Vagina (tissue), 2 donors: ENCODE measurements at places on chromosomes 5 and 9. TPM values are rescaled to one million over a fixed set of nuclear protein-coding genes. Genes with fewer than 3 reads are reported as not detected.

Gene AK6
- total RNA-seq = 17.4 TPM

Gene IRGM
- 0.98 TPM for total RNA-seq

Gene LCN6
- total RNA-seq = 17.9 TPM

Gene RETREG1
- total RNA-seq = 27.7 TPM

Gene KLHL9
- total RNA-seq = 22.3 TPM

Gene PCSK1
- total RNA-seq = 1.7 TPM

GRCh38 chr9:14542071-14542470 lies 151.2 kb downstream of the ZDHHC21 start:
- H3K36me3 ChIP-seq = no peaks in the 10 kb centered on the region
- no peak overlapping the region for H3K27ac ChIP-seq
- H3K4me3 ChIP-seq = no peak overlapping the region
- no peaks in the 10 kb centered on the region for H3K27me3 ChIP-seq
- DNase-seq = no peak
- H3K4me1 ChIP-seq = no peaks in the 10 kb centered on the region

DNA sequence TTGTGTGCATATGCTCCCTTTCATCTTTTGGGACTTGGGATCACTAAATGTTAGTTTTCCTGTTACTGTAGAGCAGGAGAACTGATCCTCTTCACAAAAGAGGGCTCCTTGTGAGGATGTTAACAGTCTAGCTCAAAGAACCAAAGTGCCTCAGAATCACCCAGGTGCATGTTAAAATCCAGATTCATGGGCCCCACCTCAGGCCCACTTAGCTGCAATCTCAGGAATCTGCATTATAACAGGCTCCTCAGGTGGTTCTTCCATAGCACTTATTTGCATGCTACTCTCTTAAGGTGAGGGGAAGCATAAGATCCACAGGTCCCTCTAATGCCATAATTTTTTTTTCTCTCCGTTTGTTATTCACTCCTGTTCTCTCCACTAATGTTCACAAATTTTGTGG lies 14.8 kb upstream of the MEF2C start:
- no peaks in the 10 kb centered on the region for H3K27me3 ChIP-seq
- no peak overlapping the region for H3K4me3 ChIP-seq
- H3K4me1 ChIP-seq = no peaks in the 10 kb centered on the region
- DNase-seq = no peak
- H3K36me3 ChIP-seq = no peaks in the 10 kb centered on the region
- no peak overlapping the region for H3K27ac ChIP-seq

- H3K36me3 ChIP-seq = no peaks in the 10 kb centered on the region
- H3K4me1 ChIP-seq = no peaks in the 10 kb centered on the region
- no peaks in the 10 kb centered on the region for H3K27me3 ChIP-seq
- DNase-seq = no peak
- H3K27ac ChIP-seq = peak overlapping the region; percentile 44
These were observed 307.6 kb downstream of the CWC27 start for GRCh38 chr5:65076251-65076869.

DNA sequence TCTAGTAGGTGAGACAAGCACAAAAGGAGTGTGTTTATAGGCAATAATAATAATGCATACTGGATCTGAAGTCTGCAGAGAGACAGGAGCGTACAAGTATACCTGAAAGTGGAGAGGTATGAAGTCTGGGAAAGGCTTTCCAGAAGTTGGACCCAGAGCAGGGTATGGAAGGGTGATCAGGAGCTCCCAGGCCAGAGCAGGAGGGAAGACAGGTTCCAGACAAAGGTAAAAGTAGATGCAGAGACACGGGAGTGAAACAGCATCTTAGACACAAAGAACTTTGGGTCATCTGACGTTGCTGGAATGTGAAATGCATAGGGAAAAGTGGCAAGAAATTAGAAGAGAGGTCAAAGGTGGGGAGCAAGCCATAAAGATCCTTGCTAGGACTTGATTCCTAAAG lies 175.1 kb downstream of the PAM start:
- H3K4me1 ChIP-seq = no peaks in the 10 kb centered on the region
- H3K27me3 ChIP-seq = no peaks in the 10 kb centered on the region
- DNase-seq = no peak
- no peak overlapping the region for H3K27ac ChIP-seq
- H3K4me3 ChIP-seq = no peak overlapping the region
- no peaks in the 10 kb centered on the region for H3K36me3 ChIP-seq

DNA sequence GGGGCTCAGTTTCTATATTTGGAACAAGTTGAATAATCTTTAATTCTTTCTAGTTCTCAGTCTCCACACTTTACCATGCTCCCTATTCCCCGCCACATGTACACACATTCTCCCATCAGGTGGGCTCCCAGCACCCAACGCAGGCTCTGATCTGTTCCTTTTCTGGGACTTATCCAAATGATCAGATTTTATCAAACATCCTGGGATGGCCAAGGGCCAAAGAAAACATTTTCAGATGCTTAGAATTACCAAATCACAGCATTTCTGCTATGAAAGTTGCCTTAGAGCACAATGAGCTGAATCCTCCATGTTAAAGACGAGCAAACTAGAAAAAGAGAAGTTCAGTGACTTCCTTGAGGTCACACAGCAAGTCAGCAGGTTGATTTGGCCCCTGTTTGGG lies 153.4 kb downstream of the SEC61B start:
- H3K27ac ChIP-seq = no peak overlapping the region
- no peak for DNase-seq
- H3K36me3 ChIP-seq = no peaks in the 10 kb centered on the region

GRCh38 chr5:126863402-126863801 lies 86.5 kb downstream of the LMNB1 start:
- no peaks in the 10 kb centered on the region for H3K36me3 ChIP-seq
- no peaks in the 10 kb centered on the region for H3K27me3 ChIP-seq
- no peak for DNase-seq
- no peaks in the 10 kb centered on the region for H3K4me1 ChIP-seq

GRCh38 chr9:19940811-19941535 lies 152.1 kb upstream of the SLC24A2 start:
- H3K4me1 ChIP-seq = no peaks in the 10 kb centered on the region
- H3K4me3 ChIP-seq = no peak overlapping the region
- H3K27ac ChIP-seq = no peak overlapping the region
- DNase-seq = no peak
- H3K27me3 ChIP-seq = no peaks in the 10 kb centered on the region
- no peaks in the 10 kb centered on the region for H3K36me3 ChIP-seq

- H3K4me1 ChIP-seq = no peaks in the 10 kb centered on the region
- DNase-seq = no peak
- no peaks in the 10 kb centered on the region for H3K36me3 ChIP-seq
- H3K4me3 ChIP-seq = no peak overlapping the region
- H3K27me3 ChIP-seq = no peaks in the 10 kb centered on the region
These were observed 156.0 kb upstream of the CDKN2B start for GRCh38 chr9:22165144-22165543.

DNA sequence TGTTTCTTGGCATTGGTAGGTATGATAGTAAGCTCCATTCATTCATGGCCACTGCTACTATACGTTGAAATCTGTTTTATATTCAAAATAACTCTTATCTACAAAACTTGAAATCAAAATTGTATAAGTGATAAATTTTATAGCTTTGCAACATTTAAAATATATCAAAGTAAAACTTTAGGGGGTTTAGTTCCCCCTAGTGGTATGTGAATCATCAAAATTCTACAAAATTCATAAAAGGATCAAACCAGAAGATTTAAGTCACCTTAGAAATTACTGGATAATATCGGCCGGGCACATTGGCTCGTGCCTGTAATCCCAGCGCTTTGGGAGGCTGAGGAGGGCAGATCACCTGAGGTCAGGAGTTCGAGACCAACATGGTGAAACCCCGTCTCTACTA lies 243.0 kb upstream of the CDH18 start:
- no peaks in the 10 kb centered on the region for H3K27me3 ChIP-seq
- H3K27ac ChIP-seq = no peak overlapping the region
- DNase-seq = no peak
- no peak overlapping the region for H3K4me3 ChIP-seq
- H3K4me1 ChIP-seq = no peaks in the 10 kb centered on the region

DNA sequence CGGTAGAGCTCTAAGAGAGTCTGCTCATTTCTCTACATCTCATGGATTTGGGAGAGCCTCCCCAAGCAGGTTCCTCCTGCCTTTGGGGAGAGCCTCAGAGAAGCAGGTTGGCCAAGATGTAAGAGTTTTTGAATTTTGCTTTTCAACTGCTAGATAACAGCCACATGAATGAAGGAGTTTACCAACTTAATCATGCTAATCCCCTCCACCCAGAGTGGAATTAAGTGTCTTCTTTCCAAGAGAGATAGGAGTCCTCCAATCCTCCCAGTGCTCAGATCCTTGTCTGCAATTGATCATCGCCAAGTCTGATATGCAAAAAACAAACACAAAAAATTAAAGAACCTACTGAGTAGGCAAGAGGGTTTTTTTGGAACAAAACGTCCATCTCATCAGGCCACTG lies 99.4 kb upstream of the MAP3K1 start:
- H3K27ac ChIP-seq = no peak overlapping the region
- no peak overlapping the region for H3K4me3 ChIP-seq
- H3K36me3 ChIP-seq = no peaks in the 10 kb centered on the region
- no peaks in the 10 kb centered on the region for H3K4me1 ChIP-seq
- no peaks in the 10 kb centered on the region for H3K27me3 ChIP-seq

GRCh38 chr9:106052735-106053134 lies 358.4 kb downstream of the TMEM38B start:
- H3K27me3 ChIP-seq = no peaks in the 10 kb centered on the region
- no peak overlapping the region for H3K4me3 ChIP-seq
- H3K4me1 ChIP-seq = no peaks in the 10 kb centered on the region

DNA sequence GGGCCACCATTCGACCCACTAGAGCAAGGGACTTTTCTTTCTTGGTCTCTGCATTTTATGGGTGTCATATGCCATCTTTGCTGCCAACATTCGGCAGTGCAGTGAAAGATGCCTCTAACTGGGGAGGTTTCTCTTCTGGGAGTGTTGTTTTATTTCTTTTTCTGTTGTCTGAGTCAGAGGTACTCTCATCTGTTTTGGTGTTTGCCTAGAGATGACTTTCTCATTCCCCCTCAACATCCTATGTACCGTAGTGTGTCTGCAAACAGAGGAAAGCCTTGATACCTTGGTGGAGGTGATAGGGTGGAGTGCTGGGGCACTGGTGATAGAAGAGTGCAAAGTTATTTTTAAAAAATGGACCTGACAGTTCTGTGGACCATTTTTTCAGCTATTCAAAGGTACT lies 182.1 kb downstream of the ARHGAP26 start:
- H3K4me1 ChIP-seq = peaks cover 11% of the 10 kb centered on the region
- H3K36me3 ChIP-seq = no peaks in the 10 kb centered on the region
- no peak overlapping the region for H3K4me3 ChIP-seq
- no peak for DNase-seq

DNA sequence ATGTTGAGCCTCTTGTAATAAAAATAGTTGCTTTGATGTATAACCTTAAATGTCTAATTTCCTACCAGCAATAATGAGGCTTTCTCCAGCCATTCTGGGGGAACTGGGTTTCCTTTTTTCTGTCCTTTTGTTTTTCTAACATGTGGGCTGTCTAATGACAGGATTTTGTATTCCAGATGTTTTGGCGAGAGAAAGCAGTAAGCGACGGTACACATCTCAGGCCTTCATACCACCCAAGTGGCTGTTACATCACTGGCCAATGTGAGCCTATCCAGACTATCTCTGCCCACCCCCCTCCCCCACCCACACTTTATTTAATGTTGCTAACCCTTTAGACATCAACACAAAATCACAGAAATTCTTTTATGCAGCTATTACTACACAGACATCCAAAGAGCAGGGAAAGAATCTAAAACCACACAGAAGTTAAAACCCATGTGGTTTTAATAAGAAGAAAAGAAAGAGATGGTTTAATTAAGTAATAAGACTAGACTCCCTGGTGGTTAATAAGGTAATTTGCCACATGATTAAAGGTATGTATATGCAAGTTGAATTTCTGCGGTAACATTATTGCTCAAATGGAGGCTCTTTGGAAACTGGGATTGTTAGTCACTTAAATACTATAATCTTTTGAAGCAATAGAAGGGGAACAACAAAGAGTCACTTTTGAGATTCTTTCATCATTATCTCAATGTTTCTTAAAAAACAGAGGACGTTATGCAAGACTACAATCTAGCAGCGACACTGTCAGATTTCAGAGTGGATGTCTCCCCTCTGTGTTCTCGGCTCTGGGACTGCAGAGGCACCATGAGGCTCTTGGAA lies 365.1 kb downstream of the ENC1 start:
- peaks cover 13% of the 10 kb centered on the region for H3K4me1 ChIP-seq
- H3K36me3 ChIP-seq = no peaks in the 10 kb centered on the region
- no peak overlapping the region for H3K27ac ChIP-seq
- DNase-seq = no peak
- H3K4me3 ChIP-seq = no peak overlapping the region
- H3K27me3 ChIP-seq = no peaks in the 10 kb centered on the region

- no peaks in the 10 kb centered on the region for H3K36me3 ChIP-seq
- no peaks in the 10 kb centered on the region for H3K4me1 ChIP-seq
- DNase-seq = no peak
- H3K4me3 ChIP-seq = no peak overlapping the region
- no peaks in the 10 kb centered on the region for H3K27me3 ChIP-seq
These were observed 189.3 kb upstream of the MAST4 start for GRCh38 chr5:66406761-66407336.

DNA sequence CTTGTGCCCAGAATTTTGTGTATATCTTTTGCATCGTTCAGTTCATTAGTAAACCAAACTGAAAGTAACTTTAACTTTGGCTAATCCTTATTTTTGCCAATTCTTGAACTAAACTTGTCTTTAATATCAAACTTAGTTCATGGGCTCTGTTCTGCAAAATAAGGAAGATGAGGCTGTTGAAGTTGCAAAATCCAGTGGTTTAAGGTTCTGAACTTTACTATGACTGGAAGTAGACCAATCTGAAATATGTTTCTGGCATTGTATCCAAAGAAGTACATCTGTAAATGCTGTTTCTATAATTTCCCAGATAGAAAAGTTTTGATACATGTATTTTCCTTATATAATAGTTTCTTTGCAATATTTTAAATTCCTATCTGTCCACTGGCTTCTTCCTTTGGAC lies 238.1 kb downstream of the CETN3 start:
- H3K27me3 ChIP-seq = no peaks in the 10 kb centered on the region
- no peak overlapping the region for H3K4me3 ChIP-seq
- DNase-seq = no peak
- peaks cover 9% of the 10 kb centered on the region for H3K4me1 ChIP-seq

- no peak overlapping the region for H3K27ac ChIP-seq
- peak overlapping the region; percentile 17 for H3K4me3 ChIP-seq
- peaks cover 97% of the 10 kb centered on the region for H3K4me1 ChIP-seq
- no peaks in the 10 kb centered on the region for H3K36me3 ChIP-seq
- DNase-seq = no peak
These were observed 7.0 kb downstream of the NR3C1 start for GRCh38 chr5:143396353-143396940.

- H3K4me1 ChIP-seq = no peaks in the 10 kb centered on the region
- no peaks in the 10 kb centered on the region for H3K36me3 ChIP-seq
- no peak overlapping the region for H3K27ac ChIP-seq
- no peak overlapping the region for H3K4me3 ChIP-seq
These were observed 4.7 kb downstream of the IFNA8 start for GRCh38 chr9:21413624-21414023.

- H3K27me3 ChIP-seq = no peaks in the 10 kb centered on the region
- peak overlapping the region; percentile 12 for H3K4me3 ChIP-seq
- H3K4me1 ChIP-seq = no peaks in the 10 kb centered on the region
These were observed 46.4 kb upstream of the STK32A start for GRCh38 chr5:147188200-147189108.

GRCh38 chr9:108544866-108545265 lies 310.9 kb downstream of the ACTL7B start:
- H3K27me3 ChIP-seq = no peaks in the 10 kb centered on the region
- no peak overlapping the region for H3K27ac ChIP-seq
